ENCODE measurements at places on chromosomes 6 and 20.

- no peak for DNase-seq
Observed at GRCh38 chr6:110619275-110619908, 143.0 kb upstream of the SLC22A16 start.

GRCh38 chr20:18533978-18534644 lies 26.4 kb downstream of the SEC23B start:
- DNase-seq = no peak

DNA sequence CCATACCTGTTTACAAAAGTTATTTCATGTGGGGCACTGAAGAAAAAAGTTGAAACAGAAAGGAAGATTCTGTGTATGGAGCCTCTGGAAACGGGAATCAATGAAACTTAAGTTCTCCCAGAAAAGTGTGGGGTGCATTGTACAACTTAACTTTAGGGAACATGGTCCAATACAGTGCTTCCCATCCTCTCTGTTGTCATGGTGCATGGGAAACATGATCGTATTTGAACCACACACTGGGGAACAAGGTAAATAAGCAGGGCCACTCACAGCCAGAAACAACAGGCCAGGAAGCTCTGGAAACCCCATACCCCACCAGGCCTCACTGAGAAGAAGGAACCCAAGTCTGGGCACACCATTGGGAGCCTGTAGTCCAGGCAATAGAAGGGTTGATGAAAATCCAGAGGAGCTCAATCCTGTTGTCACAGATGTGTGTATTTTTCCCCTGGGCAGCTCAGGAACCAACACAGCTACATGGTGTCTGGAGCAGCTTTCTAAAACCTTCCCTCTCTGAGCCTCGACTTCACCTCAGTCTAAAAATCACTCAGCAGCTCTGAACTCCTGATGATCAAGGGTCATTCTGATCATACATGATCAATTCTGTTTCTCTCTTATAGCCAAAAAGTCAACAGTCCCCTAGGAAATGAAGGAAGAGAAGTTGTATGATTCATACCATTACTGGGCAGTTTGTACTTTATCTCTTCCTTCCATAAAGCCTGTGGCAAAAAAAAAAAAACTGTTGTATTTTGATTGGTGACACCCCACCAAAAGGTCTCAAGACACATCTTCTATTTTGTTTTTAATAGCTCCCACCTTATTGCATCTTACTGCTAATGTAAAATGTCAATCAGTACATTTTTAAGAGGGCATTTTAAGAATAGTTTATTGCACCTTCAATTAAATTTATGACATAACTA lies 198.5 kb upstream of the TAB2 start:
- no peak for DNase-seq

- DNase-seq = no peak
Observed at GRCh38 chr6:101226677-101227135, 166.8 kb upstream of the GRIK2 start.

GRCh38 chr6:149480502-149481280 lies 4.1 kb downstream of the ZC3H12D start:
- peak; percentile 46 for DNase-seq

GRCh38 chr20:8777911-8778310 lies 291.0 kb upstream of the PLCB4 start:
- DNase-seq = no peak

- DNase-seq = no peak
Observed at GRCh38 chr6:11722805-11723631, 55.6 kb downstream of the ADTRP start.

GRCh38 chr6:121881974-121882667 lies 446.7 kb downstream of the GJA1 start:
- DNase-seq = no peak

DNA sequence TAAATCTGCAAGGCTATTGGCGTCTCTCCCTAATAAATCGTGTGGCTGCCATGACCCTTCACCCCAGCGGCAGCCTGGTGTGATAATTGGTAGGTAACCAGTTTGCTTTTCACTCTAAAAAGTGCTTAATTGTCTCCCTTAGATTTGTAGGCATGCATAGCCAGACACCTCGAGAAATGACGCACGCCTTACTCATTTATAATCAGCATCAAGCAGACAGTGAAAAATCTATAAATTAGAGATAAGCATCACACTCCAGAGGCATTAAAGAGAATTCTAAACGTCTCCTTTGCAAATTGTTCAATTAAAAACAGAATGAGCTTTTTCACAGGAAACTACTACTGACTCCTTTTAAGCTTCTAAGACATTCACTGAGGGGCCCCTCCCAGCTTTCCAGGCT lies 110.2 kb upstream of the RPS6KA2 start:
- no peak for DNase-seq

- DNase-seq = no peak
Observed at GRCh38 chr6:85360794-85361642, 88.9 kb upstream of the NT5E start.

DNA sequence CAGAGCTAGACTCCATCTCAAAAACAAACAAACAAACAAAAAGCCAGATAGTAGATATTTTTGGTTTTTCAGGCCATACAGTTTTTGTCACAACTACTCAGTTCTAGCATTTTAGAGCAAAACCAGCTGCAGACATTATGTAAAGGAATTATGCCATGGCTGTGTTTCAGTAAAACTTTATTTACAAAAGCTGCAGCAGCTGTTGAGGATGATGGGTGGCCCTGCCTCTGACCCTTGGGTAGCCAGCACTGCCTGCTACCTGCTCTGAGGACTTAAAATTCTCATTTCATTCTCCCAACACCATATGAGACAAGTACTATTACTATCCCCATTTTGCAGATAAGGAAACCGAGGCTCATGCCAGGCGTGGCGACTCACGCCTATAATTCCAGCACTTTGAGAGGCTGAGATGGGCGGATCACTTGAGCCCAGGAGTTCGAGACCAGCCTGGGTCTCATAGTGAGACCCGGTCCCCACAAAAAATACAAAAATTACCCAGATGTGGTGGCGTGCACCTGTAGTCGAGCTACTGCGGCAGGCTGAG lies 56.3 kb downstream of the RIPOR3 start:
- no peak for DNase-seq

Data from CD8-positive, alpha-beta memory T cell (primary cell).